ENCODE measurements at places on chromosomes 7 and 10.
A peak's percentile ranks its signal among the peaks of the same experiment; 100 is the strongest.

GRCh38 chr10:110530131-110530831 is 32.6 kb downstream of the DUSP5 start:
- DNase-seq, result peak; percentile 33

DNA sequence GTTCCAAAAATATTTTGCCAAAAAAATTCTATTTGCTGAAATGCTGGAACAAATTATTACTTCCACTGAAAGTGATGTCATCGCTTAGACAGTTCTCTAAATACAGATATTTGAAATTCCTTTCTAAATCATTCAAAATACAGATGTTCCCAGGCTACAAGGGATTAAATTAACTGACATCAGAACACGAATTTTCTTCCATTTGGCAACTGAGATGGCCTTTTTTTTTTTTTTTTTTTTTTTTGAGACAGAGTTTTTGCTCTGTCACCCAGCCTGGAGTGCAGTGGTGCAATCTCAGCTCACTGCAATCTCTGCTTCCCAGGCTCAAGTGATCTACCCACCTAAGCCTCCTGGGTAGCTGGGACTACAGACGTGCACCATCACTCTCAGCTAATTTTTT is 57.0 kb downstream of the P4HA1 start:
- no peak for DNase-seq

DNA sequence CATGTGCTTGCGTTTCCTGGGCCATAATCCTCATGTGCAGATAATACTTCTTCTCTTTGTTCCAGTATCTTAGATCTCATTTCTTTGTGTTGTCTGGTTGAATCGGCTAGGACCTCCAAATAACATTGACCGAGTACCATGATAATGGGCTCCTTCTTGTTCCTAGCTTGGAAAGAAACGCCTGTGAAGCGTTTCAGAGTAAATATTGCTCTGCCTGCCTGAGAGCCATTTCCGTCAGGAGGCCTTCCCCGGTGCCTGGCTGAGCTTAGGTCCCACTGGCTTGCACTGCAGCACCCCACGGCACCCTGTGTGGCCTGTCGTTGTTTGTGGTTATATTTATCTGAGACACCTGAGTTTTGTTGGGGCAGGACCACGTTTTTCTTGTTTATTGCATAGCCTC is 17.7 kb downstream of the FOXK1 start:
- no peak for DNase-seq

GRCh38 chr7:3374239-3374638 is 73.2 kb downstream of the SDK1 start:
- DNase-seq, result no peak

DNA sequence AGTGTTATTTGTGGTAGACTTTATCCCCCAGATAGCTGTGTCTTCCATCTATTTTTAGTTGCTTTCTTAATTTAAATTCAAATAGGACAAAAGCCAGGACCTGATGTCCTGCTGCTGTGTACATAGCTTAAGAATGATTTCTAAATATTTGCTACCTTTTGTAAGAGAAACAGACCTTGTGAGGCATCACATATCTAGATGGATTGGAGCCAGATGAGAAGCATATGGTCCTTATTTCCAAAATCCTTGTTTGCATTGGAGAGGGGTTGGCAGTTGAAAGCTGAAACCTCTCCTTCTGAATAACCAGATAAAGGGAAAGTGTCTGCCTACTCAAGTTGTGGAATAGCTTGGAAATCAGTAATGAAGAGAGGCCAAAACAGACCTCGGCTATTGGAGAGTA is 50.7 kb upstream of the AMPH start:
- no peak for DNase-seq

- DNase-seq, result no peak
Observed at GRCh38 chr7:96233084-96233483, 88.8 kb downstream of the SLC25A13 start.

DNA sequence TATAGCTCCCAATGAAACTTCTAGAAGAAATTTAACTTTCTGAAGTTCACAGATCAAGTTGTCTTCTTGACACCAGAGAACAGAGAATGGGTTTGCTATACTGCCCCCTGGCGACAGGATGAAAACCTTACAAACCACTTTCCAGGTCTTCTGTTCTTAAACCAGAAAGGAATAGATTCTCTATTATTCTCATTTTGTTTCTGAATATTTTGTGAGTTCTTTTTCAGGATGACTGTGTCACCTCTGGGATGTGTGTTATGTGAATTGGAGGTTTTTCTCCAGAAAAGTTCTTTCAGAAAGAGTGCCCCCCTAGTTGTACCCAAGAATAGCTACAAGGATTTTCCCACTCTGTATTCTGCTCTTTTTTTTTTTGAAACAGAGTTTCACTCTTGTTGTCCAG is 6.3 kb downstream of the IFT22 start:
- DNase-seq, result peak; percentile 74

- no peak for DNase-seq
Observed at GRCh38 chr7:112092709-112093395, 113.3 kb downstream of the DOCK4 start.

DNA sequence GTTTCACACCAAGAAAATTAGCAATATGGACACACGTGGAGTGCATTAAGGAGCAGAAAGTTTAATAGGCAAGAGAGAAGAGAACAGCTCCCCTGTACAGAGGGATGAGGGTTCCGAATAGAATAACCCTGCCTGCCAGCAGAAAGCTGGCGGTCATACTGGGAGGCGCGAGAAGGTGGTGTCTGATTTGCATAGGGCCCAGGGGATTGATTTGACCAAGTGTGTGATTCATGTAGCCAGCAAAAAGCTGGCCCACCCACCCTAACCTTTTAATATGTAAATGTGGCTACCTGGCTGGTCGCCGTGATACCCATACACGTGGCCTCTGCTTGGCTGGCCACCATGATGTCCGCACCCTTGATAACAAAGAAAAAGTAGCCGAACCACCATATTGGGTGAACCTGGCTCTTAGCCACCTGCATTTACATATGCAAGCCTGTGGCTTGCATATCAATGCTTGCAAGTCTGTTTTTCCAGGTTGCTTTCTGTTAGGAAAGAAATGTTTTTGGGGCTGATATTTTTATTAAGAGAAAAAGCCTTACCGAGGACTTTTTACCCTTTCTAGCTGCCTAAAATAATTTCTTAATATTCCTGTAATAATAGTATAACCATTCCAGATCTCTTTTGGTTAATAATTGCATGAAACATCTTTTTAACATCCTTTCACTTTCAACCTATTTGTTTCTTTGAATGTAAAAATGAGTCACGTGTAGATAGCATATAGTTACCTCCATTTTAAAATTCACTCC is 20.5 kb upstream of the VWDE start:
- no peak for DNase-seq

- peak; percentile 66 for DNase-seq
Observed at GRCh38 chr10:5971315-5971832, 6.0 kb downstream of the IL15RA start.

- no peak for DNase-seq
Observed at GRCh38 chr7:75631711-75632110, 107.0 kb downstream of the HIP1 start.

DNA sequence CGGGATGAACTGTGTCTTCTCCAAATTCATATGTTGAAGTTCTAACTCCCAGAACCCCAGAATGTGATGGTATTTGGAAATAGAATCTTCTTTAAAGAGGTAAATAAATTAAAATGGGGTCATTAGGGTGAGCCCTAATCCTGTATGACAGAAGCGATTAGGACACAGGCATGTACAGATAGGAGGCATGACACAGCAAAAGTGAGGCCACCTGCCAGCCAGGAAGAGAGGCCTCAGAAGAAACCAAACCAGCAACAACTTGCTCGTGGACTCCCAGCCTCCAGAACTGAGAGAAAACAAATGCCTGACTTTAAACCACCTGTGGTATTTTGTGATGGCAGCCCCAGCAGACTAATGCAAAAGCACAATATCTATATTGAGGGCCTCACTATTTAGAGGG is 214.3 kb downstream of the NEBL start:
- DNase-seq, result no peak

GRCh38 chr7:109226699-109227098 is 657.0 kb downstream of the DNAJB9 start:
- DNase-seq, result no peak

DNA sequence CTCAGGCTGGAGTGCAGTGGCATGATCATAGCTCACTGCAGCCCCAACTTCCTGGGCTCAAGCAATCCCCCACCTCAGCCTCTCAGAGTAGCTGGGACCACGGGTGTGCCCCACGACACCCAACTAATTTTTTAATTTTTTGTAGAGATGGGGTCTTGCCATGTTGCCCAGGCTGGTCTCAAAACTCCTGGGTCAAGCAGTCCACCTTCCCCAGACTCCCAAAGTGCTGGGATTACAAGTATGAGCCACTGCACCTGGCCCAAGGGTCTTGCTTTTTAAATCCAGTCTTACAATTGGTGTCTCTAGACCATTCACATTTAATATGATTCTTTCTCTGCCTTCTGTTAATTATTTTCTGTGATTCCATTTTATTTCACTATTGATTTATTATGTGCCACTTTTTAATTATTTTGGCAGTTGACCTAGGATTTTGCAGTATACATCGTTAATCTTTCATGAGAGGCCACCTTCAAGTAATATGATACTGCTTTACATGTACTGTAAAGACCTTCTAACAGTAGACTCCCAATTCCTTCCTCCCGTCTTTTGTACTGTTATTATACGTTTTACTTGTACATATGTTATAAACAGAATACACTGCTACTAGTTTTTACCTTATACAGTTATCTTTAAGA is 18.7 kb downstream of the MMP21 start:
- DNase-seq, result no peak

DNA sequence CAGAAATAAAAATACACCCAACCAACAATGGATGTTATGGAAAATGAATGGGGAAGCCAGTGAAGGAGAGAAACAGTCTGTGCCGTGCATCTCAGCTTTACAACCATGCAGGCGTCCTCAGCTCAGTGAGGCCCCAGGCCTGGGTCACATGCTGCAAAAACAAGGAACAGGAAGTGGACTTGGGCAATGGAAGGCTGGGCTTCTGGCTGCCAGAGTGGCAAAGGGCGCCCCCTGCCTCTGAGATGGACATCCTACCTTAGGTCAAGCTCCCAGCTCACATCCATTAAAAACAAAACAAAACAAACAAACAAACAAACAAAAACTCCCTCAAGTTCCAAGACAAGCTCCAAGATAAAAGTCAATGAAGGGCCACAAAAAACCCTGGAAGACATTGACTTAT is 54.7 kb upstream of the AFAP1L2 start:
- peak; percentile 43 for DNase-seq

GRCh38 chr7:50321487-50322067 is 17.1 kb downstream of the IKZF1 start:
- DNase-seq, result no peak

DNA sequence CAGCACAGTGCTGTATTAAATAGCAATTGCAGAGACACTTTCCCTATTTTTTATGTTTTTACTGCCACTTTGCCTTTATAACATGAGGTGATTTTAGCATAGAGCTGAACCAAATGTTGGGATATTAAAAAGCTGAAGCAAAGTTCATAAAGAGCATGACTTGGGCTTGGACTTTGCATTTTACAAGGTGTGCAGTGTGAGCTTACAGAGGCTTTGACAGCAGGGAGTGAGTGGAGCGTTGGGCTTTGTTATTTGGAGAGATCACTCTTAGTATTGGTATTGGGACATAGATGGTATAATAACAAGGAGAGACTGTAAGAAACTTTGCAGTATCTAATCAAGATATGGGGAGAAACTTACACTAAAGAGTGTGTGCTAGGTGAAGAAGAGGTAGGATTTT is 449.1 kb downstream of the AUTS2 start:
- DNase-seq, result no peak

DNA sequence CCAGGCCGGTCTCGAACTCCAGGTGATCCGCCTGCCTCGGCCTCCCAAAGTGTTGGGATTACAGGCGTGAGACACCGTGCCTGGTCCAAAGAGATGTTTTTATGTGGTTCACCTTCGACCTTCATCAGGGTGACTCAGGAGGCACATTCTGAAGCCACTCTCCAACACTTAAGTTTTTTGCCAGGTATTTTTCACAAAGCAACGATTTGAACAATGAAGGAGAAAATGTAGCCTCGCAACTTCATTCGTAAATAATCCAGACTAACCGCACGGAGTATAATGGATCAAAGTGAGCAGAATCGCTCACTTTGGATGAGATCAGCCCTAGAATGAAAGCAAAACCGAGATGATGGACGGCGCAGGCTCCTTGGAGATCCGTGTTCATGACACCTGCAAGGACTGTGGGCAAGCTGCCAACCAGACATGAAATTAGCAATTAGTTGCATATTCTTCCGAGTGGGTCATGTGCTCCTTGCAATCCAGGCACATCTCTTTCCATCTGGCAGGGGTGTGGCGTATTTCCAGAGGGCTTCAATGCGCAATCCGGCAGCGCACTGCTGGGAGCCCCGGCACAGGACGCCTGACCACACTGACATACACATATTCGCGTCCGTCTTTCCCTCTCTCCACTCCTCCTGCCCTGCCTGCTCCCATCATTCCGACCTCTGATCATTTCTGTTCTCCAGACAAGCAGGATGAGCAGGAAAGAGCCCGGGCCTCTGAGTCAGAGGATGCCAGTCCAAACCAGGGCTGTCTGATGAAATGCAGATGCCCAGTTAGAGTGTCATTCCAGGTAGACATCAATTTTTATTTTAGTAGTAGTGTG is 148.4 kb downstream of the KLF6 start:
- DNase-seq, result no peak

DNA sequence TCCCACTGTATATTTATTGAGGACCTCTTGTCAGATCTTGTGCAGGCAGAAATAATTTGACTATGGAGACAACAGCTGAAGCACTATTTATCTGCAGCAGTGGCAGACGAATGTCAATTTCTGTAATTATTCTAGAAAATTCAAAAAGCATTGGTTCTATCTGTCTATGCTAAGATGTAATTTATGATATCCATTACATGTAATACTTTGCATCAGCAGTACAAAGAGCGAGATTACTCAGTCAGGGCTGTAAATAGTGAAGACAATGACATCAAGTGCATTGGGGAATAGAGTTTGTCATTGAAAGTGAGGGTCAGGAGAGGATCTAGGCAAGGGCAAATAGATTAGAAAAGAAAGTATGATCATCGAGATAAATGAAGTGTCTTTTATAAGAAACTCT is 508.2 kb downstream of the ZWINT start:
- no peak for DNase-seq

DNA sequence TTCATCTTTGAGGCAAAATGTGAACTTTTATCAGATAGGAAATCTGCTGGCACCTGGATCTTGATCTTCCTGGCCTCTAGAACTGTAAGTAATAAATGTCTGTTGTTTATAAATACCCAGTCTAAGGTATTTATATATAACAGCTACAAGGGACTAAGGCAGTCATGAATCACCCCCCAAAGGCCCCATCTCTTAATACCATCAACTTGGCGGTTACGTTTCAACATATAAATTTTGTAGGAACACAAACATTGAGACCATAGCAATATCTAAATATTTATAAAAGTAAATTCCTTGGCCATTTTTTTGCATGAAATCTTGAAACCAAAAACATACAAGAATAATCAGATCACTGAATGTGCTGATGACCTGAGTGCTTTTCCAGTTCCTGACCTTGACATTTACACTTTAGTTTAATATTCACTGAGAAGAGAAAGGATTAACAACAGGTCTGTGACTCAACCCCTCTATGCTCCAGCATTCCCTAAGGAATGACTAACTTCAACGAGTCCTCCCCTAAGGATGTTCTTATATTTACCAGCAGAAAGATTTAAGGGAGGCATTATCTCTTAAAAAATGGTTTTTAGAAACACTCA is 1438.5 kb upstream of the CELF2 start:
- no peak for DNase-seq

GRCh38 chr10:102261196-102261595 is 15.9 kb downstream of the GBF1 start:
- DNase-seq, result no peak
